NCI-H1105 (cell line): ENCODE measurements at places on chromosomes 3 and 15.

GRCh38 chr3:81735334-81735733 is 26.1 kb downstream of the GBE1 start:
- DNase-seq, result no peak

DNA sequence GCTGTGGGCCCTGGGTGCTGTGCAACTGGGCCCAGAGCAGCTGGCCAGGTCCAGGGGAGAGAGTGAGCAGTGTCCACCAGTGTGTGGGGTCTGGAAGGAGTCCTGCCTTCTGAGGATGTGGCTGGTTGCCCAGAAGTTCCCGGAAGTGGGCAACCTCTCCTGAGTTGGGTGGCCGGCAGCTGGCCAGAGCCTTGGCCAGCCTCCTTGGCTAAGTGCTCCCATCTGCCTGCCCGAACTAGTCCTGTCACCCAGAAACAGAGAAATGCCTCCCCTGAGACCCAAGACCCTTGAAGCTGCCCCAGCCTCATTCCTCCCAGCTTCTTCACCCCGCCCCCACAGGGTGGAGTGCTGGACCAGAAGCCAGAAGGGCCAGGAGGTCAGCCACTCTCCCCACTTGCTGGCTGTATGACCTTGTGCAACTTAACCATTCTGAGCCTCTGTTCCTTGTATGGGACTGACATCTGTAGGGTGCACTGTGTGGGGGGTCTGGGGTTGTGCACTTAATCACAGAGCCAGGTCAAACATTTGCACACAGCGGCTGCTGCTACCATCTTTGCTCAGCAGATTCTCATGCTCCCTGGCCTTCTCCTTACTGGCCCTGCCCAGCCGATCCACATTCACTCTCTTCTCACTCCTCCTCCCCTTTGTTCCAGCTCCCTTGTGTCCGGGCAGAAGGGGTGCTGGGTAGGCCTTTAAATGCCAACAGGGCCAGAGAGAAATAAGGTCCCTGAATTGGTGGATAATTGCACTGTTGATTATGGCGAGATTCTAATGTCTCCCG is 7.5 kb upstream of the ALAS1 start:
- DNase-seq, result no peak

DNA sequence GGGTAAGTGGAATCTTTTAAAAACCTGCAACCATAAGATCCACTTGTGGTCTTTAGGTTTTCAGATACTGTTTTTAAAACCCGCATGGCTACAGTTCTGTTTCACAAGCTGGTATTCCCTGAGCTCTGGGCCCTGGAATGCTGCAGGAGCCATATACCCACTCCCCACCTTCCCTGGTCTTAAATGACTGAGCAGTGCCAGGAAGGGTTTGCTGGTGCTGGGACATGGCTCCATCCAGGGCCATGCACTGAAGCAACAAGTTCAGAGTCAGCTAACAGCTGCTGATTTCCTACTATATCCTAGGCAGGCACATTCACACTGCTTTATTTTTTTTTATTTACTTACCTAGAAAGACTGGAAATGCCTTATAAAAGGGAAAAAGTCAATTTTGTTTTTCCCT is 77.3 kb downstream of the HCN4 start:
- no peak for DNase-seq

GRCh38 chr15:31801152-31801551 is 229.2 kb upstream of the CHRNA7 start:
- no peak for DNase-seq

- no peak for DNase-seq
Measured at GRCh38 chr3:69827127-69827526, 87.9 kb downstream of the MITF start.
